Smooth muscle cell of the coronary artery (primary cell): ENCODE measurements at places on chromosomes 13 and 19. TPM values are rescaled to one million over a fixed set of nuclear protein-coding genes. Genes with fewer than 3 reads are reported as not detected.

The CSNK1G2 gene
- 81.2 and 81.9 TPM in 2 replicates for total RNA-seq

The ERICH4 gene
- not detected in 2 replicates for total RNA-seq

The ZNF358 gene
- 3.9 and 10.6 TPM in 2 replicates for total RNA-seq

The EID2 gene
- total RNA-seq = 3.3 and 13.4 TPM in 2 replicates

The RNU6-9 gene
- total RNA-seq = not detected in 2 replicates

The ZNF728 gene
- 0.12 and 0.23 TPM in 2 replicates for total RNA-seq

The ZFP82 gene
- total RNA-seq = 4.9 and 5.9 TPM in 2 replicates

The TMEM59L gene
- total RNA-seq = 0.23 and 0.98 TPM in 2 replicates

The TEX29 gene
- 0.15 and 3.6 TPM in 2 replicates for total RNA-seq

The CPB2 gene
- total RNA-seq = not detected in 2 replicates

The PAK4 gene
- 2.5 and 5.6 TPM in 2 replicates for total RNA-seq

The KCTD15 gene
- 28.8 and 33.1 TPM in 2 replicates for total RNA-seq
